ENCODE measurements at places on chromosomes 6 and 20.
A peak's percentile ranks its signal among the peaks of the same experiment; 100 is the strongest.

GRCh38 chr6:69835414-69836179 is 30.8 kb upstream of the COL19A1 start:
- DNase-seq: peak; percentile 23

DNA sequence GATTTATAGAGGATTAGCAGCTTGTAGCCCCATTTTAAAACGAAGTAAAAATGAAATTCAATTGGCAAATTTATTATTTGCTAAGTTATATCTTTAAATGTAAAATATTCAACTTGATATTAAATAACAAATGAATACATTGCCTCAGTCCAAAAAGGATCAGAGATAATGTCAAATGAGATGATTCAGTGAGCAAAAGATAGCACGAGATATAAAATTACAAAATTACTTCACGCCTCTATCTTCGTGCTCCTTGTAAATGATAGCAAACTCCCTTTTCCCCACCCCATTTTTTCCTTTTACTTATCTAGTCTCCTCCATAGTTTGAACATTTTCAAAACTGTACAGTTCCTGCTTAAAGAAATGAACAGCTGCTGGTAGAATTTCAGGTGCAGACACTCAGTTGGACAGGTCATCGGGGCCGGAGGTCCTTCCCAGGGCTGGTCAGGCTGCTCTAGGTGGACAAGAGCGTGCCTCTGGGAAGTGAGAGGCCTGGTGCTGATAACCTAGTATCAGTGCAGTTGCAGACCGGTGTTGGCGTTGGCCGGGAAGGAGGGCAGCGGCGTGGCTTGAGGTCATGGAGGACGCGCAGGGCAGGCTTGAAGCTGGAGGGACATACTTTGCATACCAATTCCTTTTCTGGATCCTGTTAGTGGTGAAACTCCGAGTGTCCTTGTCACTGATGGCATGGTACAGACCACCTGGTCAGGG is 83.9 kb downstream of the CDC5L start:
- no peak for DNase-seq

DNA sequence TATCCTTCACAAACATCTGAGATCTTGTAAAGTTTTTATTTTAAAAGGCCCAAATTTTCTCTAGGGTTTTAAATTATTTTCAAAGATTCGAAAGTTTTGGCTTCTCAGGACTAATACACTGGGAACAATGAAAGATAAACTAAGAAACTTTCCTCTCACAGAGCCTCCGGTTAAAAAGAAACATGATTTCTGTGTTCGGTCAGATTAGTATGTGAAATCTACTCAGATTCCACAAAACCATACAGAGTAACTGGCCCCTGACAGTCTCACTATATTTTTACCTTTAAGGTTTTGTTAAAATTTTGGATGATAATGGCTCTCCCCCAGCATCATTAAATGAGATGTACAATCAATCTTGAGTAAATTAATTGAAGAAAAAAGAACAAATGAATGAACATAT is 471.0 kb downstream of the COL12A1 start:
- DNase-seq: no peak

DNA sequence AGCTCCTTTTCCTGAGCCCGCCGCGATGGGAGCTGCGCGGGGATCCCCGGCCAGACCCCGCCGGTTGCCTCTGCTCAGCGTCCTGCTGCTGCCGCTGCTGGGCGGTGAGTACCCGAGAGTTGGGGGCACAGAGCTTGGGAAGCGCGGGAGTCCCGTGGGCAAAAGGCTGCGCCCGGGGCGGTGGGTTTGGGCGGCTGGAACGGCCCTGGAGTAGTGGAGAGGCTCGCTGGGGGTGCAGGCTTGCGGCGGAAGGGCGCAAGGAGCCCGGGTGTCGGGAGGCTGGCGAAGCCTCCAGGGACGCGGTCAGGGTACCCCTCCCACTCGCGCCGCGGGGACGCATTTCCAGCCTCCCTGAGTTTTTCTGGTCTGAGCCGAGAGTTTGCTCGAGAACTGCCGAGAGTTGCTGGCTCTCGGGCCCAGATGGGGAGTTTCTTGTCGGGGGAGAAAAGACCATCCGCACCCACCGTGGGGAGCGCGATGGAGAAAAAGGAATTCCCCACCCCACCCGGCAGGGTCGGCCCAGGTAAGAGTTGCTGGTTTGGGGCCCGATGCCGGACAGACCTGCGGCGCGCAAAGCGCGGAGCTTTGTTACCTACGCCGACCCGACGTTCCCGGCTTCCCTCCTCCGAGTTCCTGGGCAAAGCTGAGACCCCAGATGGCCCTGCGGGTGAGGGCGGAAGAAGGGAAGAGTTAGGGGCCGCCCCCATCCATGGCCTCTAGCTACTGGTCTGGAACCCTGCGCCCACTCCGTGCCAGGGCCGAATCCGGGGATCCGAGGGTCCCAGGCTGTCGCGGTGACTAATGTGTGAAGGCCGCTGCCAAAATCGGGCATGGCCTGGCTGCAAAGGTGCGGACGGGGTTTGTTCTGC is 584 bp downstream of the PTK7 start:
- no peak for DNase-seq
